ENCODE measurements at places on chromosomes 1 and 21.

DNA sequence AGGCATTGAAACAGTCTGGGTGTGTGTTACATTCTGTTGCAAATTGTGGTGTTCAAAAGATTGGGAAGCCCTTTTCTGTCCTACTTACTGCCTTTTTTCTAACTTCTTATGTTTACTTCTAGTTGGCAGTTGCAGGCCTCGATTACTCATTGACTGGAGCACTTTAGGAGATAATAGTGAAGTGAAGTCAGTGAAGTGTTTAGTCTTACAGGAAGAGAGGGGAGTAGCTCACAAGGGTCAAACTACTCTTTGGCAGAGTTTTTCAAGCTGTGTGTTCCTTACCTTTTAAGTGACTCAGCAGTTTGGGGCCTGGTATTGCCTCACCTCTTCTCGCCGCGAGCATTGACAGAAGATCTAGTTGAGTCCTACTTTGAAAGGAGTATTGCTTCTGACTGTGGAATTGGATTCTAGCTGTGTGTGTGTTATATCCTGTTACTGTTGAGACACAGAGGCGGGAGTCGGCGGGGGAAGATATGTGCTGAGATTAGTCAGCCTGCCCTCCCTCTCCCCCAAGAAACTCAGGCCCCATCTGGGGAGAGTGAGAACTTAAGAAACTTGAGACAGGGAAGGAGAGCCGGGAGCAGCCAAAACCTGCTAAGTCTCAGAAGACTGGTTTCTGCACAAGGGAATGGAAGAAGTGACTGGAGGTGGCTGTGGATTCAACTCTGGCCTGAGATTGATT is 19.3 kb downstream of the AHCYL1 start:
- DNase-seq: no peak

DNA sequence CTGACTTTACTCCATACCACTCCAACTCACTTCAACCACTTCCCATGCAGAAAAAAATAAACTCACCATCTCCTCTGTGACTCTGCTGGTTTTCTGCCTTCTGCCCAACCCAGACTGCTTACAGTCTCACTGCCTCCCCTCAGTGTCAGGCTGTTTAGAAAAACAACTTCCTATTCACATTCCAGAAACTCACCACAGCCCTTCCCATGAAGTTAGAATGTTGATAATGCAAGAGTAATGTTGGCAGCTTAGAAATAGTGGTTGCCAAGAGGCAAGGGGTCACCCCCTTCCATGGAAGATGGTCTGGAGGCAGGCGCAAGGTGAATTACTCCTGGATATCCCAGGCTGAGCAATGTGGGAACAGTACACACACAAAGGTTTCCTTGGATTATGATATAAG is at the start of gene SELP:
TSS of gene SELP (minus strand) at position 119 of the 400 bp plus-strand sequence. CDS start at position 69, 50 bp downstream.
- no peak for DNase-seq

- peak; percentile 25 for DNase-seq
Measured at GRCh38 chr1:53107570-53108322, 34.7 kb downstream of the SLC1A7 start.

GRCh38 chr1:243443557-243443956 is 187.7 kb downstream of the SDCCAG8 start:
- no peak for DNase-seq

DNA sequence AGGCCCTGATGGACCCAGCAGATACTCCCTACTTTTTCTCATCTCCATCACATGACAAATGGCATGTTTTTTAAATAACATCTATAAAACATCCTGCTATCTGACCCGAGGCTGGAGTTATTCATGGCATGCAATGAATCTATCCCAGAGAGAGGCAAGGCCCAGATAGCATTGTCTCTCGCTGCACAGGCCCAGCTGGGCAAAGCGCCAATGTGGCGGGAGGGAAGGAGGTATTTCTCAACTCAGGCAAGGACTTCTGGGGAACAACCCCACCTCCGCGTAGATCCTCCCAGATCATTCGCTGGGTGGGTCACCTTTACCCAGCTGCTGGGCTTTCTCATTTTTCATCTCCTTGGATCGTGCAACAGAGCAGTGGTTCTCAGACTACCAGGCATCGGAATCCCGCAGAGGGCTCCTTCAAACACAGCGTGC is 59.8 kb downstream of the ERG start:
- DNase-seq: no peak

GRCh38 chr1:65176591-65176990 is 28.6 kb downstream of the AK4 start:
- DNase-seq: no peak

DNA sequence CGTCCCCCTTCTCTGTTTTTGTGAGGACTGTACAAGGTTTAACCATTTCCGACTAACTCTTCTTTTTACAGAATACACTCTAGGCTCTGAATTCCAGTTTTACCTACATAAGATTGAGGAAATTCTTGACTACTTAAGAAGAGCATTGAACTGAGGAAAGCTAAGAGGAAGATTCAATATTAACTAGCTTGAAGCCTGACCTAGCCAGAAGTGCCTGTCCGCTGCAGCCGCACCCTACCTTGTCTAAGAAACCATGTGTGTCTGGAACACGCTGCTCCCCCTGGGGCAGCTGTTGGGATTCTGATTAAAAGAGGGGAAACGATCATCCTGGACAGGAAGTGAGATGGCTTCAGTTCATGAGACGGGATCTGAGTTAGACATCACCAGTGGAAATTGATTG is 28.9 kb downstream of the CA6 start:
- no peak for DNase-seq

DNA sequence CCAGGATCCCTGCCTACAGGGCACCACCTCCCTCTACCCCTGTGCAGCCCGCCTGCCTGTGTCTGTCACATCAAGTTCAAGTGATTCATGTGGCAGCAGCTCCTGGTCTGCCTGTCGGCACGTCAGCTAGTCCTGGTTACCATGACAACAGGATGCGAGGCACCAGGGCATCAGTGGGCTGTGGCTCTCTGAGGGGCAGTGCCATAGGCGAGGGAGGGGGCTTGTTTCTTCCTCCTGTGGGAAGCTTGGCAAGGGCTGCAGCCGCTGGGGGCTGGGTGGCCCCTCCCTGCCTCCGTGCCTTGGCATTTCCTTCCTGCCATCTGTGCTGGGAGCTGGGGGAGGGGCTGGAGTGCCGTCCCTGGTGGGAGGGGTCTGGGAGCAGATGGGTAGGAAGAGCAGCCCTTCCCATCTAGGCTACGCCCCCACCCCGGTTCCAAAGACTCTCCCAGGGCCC is 43.1 kb downstream of the FOXO6 start:
- no peak for DNase-seq

DNA sequence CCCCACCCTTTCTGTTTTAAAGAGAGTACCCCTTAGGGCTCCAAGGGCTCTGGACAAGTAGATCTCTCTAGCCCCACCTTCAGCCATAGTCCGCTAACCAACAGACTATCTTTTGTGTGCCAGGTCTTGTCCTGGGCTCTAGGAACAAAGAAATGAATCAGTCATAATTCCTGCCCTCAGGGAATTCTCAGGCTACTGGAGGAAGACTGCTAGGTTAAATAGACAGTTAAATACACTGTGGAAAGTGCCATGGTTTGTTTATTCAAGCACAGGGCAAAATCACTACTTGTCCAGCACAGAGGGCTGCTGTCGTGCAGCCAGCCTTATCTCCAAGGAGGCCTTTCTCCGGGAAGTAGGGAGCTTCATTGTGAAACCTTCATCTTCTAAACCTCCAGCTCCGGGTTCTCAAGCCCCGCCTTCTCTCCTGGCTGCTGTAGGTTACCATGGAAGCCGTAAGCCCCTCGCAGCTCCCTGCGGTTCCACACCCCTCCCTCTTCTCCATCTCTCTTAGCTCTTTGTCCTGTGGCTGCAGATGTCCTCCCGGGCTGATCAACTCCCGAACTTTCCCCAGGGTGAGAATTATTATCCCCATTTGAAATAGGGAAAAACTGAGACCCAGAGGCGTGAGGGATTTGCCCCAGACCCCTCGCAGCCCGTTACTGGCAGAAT is 29.8 kb downstream of the SHISAL2A start:
- DNase-seq: no peak

DNA sequence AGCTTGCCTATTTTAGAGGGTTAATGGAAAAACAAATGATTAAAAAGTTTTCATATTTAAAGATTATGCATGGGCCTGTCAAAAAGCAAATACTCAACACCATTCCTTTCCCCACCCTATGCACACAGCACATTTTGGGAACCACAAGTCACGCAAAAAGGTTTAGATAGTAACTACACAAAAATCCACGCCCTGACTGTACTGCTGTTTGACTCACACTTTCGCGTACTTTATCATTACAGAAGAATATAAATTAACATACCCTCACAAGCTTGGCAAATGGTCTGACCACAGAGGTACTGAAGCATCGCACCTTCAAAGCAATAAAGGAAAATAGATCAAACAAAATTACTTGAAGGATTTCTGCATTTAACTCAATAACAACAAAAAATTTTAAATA is 1.4 kb downstream of the ATP5PO start:
- no peak for DNase-seq

DNA sequence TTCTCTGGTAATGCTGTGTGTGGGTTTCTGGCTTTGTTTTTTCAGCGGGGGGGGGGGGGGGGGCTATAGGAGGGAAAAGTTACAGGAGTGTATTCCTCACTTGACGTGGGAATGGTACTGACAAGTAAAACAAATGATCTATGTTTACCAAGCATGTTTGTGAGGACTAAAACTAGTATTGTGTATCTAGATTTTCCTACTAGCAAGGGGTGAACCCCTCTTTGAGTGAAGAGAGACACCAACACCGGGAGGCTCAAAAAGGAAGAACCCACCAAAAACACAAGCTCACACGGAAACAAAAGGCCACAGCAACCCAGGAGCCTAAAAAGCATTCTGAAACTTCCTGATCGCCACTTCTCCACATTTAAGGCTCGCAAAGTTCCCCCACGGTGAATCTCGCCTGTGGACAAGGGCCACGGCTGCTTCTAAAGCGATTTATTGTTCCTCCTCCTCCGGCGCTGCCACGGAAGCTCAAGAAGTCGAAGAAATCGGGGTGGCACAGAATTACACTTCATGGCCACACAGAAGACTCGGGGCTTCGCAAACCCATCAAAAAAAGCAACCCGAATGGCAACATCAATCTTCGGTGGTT is 703 bp downstream of the PUM1 start:
- no peak for DNase-seq

- DNase-seq: no peak
Measured at GRCh38 chr1:230148126-230148652, 81.2 kb downstream of the GALNT2 start.

DNA sequence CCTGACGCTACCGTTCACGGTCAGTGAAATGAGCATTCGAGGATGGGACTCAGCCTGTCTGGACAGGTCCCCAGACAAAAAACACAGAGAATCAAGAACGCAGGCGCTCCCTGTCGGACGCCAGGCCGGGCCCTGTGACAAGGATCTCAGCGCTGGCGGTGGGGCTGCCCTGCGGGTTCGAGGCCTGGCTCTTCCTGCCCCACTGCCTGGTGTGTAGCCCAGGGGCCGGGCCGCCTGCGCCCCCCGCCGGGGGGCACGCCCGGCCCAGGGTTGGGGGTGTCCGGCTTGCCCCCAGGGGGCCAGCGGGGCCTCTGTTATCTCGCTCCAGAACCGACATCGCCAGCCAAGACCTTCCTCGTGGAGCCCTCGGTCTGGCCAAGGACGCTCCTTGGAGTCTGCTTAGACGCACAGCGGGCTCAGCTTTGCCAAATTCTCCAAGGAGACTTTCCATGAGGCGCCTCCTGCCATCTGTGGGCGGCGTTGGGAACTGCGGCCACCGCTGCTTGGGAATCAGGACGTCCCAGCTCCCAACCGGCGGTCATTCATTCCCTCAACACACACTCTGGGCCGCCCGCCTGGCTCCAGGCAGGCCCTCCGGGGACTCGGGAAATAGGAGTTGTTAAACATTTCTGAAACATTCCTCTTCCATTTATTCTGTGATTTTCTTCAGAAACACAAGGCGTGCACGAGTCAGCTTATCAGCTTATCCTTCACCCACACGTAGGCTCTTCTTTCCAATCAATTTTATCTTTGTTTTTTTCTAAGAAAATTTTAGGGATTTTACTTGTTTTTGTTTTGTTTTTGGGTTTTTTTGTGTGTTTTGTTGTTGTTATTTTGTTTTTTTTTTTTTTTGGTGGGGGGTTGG is 11.3 kb upstream of the RIPK4 start:
- DNase-seq: no peak

DNA sequence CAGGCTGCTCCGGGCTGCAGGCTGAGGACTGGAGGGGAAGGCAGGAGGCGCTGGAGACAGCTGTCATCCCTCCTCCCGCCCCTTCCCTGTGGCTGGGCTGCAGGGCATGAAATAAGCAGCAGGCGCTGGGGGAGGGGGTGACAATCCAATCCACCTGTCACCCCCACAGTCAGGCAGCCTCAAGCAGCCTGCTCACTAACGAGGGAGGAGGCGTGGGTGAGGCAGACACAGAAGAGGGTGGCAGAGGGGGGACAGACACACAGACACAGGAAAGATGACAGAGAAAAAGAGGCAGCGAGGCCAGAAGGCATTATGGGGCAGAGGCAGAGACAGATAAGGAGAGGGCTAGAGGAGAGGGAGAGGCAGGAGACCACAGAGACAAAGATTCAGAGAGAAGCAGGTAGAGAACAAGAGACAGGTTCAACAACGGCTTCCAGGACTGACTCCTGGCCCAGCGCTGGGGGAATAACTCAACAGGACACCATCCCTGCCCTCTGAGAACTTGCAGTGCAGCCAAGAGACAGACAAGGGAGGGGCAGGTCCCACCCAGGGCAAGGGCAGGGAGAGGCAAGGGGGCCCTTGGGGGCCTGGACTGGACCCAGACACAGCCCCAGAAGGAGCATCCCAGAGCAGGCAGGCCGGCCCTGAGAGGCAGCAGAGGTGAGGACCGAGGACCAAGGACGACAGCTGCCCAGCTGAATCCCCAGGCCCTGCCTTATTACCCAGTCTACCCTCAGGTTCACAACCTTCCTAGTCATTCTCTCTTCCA is 11.2 kb downstream of the MEF2D start:
- no peak for DNase-seq

- no peak for DNase-seq
Measured at GRCh38 chr1:21913258-21913657, 23.9 kb downstream of the HSPG2 start.

DNA sequence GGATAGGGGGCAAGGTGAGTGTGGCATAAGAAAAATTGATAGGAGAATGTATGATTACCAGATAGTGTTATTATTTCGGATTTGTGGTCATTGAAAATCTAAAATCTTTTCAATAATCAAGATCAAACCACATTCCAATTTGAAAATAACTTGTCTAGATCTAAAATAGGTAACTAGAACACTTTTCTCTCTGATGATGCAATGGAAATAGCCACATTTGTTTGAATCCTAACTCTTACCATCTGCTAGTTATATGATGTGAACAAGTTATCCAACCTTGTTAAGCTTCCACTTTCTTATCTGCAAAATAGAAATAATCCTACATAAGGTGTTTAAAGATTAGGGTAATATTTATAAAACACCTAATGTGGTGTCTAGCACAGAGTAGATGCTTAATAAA is 3.8 kb downstream of the BTF3L4 start:
- no peak for DNase-seq

All from Panc1 (cell line).